ENCODE measurements at places on chromosomes 12 and 14. TPM values are rescaled to one million over a fixed set of nuclear protein-coding genes. Genes with fewer than 3 reads are reported as not detected.

Gene SLC10A1
- total RNA-seq, result not detected

Gene OVCH1
- under 0.01 TPM for total RNA-seq

Gene SOAT2
- under 0.01 TPM for total RNA-seq

Gene KERA
- total RNA-seq, result 56.4 TPM

Gene PROX2
- not detected for total RNA-seq

Gene HSPA2
- total RNA-seq, result 11.0 TPM

Gene FITM1
- total RNA-seq, result 172 TPM

Gene MNAT1
- total RNA-seq, result 103 TPM

Gene RPL6
- 896 TPM for total RNA-seq

Gene FAM186B
- total RNA-seq, result not detected

Gene GUCY2C
- total RNA-seq, result not detected

Gene SLC6A12
- not detected for total RNA-seq

Gene OR6C2
- not detected for total RNA-seq

Gene DHRS7
- 139 TPM for total RNA-seq
